Ascending aorta (tissue), 2 donors: ENCODE measurements at places on chromosomes 4 and X.

- no peak for DNase-seq
These were observed 8.2 kb downstream of the ZNF718 start for GRCh38 chr4:132483-132882.

DNA sequence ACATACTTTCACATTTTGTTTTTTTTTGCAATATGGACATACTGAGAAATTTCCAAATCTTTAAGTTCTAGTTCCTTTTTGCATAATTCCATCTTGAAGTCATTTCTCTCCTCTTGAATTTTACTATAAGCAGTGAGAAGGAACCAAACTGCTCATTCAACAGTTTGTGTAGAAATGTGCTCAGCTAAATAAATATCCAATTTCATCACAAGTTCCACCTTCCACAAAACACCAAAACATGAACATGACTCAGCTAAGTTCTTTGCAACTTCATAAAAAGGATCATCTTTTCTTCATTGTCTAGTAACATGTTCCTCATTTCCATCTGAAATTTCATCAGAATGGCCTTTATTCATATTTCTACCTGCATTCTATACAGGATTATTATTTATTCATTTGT, 77.3 kb upstream of the FGF13 start:
- DNase-seq, result no peak

- DNase-seq, result no peak
These were observed 10.8 kb upstream of the PJA1 start for GRCh38 chrX:69176053-69176452.

DNA sequence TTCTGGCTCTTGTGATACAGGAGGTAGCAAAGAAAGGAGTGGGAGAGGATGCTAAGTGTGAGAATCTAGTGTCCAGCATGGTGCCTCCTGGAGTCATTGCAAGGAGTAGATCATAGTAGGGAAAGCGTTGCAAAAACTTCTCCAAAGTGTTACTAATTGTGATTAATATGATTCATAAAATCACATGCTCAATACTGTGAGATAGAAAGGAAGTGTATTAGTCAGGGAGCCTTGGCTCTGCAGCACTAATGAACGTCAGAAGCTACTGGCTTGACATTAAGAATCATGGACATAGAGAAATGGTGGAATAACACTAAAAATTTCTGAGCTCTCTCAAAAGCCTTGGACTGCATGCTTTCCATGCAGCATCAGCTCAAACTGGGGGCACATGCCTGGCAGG, 299.1 kb downstream of the EVC2 start:
- DNase-seq, result no peak

DNA sequence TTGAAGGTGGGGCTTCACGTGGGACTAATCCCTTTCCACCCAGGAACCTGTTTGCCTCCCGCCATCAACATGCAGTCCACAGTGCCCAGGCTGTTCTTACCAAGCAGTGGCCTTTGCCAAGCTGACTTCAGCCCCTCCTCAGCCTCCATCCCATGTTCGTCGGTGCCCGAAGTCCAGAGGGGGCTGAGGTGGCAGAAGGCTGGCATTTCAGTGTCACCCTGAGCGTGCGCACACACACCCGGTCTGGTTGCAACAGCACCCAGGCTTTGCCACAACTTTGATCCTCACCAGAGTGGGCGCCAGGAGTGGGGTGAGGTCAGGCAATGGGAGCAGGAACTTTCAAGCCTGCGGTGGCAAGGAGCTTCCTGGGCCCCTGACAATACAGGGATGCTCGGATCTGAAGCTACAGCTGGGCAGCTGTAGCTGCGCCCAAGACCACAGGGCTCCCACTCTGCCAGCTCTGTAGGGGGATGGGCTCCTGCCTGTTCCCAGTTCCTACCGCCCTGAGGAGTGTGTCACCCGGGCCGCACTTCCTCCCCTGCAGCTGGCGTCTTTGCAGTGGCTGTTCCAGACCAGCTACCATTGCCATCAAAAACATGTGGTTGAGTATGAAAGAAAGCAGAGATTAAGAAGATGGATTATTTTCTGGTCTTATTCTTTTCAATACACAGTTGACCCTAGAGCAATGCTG, 428.0 kb downstream of the EPHA5 start:
- DNase-seq, result no peak

- no peak for DNase-seq
These were observed 832.7 kb upstream of the INTU start for GRCh38 chr4:126799971-126800574.

DNA sequence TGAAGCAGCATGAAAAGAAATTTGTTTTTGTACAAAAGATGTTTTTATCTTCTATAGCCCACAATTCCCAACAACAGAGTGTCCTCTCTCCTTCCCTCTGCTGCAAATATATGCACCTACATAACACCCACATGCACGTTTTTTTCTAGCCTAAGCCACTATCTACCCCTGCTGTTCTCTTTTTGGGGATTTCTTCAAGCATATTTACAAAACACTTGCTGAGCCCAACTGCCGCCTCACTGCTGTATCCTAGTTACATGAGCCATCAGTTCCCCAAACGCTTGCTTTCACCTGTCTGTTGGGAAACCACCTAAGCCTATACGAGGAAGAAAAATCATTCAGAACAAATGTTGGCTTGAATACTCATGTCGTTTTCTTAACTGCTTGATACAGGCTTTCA, 127.2 kb downstream of the CHRNA9 start:
- DNase-seq, result no peak

GRCh38 chrX:40550066-40550465, 30.7 kb upstream of the ATP6AP2 start:
- no peak for DNase-seq

GRCh38 chr4:102586644-102587021, 85.5 kb downstream of the NFKB1 start:
- DNase-seq, result no peak

DNA sequence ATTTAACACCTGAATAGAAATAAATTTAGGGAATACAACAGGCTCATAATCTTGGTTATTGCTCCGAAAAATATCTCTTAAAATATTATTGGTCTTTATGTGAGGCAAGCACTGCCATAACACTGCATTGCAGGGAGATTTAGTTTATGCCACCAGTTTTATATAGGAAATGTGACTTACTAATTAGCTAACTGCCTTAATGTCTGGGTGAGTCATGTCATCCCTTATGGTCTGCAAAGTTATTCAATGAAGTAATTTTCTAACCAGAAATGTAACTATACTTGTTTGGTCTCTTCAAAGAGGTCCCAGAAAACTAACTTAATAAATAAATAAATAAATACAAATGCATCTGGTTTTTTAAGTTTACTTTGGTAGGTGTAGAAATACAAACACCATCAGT, 597.2 kb downstream of the GALNTL6 start:
- DNase-seq, result no peak

DNA sequence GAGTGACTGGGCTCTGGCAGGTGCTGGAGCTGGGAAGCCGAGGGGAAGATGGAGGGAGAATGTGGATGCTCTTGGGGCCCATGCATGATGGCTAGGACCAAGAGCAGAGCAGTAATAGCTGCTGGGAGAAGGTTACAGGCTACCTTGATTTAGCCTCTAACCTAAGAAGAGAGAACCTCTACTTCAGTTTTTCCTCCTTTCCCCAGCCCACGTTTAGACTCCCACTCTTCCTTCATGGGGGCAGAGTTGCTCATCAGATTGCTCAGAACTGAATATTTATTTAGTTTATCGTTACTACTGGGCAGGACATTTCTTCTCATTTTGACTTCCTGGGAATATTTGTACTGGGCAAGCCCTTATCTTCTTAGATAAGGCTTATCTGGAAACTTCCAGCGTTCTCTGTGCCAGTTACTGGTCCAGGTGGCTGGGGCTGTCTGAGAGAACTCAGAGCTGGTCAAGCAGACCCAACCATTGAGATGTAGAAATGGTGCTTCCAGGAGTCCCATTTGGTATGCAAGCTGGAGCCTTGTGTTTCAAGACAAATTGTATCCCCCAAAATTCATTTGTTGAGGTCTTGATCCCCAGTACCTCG, 442.9 kb upstream of the BOD1L1 start:
- DNase-seq, result no peak
